ENCODE measurements at places on chromosomes 3 and 15. TPM values are rescaled to one million over a fixed set of nuclear protein-coding genes. Genes with fewer than 3 reads are reported as not detected.

GRCh38 chr15:44441095-44441501 lies 13.7 kb downstream of the CTDSPL2 start:
- no peak for DNase-seq

GRCh38 chr15:85003593-85004312 lies 22.1 kb downstream of the PDE8A start:
- DNase-seq, result no peak

GRCh38 chr15:75095594-75095993 lies 72.2 kb downstream of the PPCDC start:
- DNase-seq, result no peak

DNA sequence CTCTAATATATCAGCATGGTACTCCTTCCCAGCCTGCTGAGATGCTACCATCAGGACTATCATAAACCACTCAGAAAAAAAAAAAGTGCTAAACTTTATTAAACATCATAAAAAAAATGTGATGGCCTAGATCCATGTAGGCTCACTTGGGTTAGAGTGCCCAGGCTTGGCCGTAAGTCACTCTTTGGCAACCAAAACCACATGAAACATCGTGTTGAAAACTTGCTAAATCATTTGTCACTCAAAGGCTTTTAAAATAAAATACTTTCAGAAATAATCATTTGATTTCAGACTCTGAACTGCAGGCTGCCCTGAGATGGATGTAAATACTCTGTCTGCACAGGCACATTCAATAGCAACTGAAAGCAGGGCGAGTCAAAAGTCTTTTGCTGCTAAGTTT lies 78.4 kb upstream of the WNT5A start:
- no peak for DNase-seq

GRCh38 chr15:79522656-79523055 lies 90.5 kb downstream of the MINAR1 start:
- peak; percentile 24 for DNase-seq

- peak; percentile 68 for DNase-seq
Observed at GRCh38 chr3:186107215-186108105, 1.4 kb downstream of the ETV5 start.

- DNase-seq, result no peak
Observed at GRCh38 chr15:94610485-94610884, 379.1 kb downstream of the MCTP2 start.

- DNase-seq, result no peak
Observed at GRCh38 chr15:89790661-89791060, 14.5 kb downstream of the MESP2 start.

Gene GCHFR
- 1.4 TPM for total RNA-seq

Gene POC1A
- total RNA-seq, result 8.3 TPM

Gene ASB7
- 15.8 TPM for total RNA-seq

Measured in IMR-90 (cell line).